ENCODE measurements at places on chromosomes 5 and 9.

GRCh38 chr5:177018341-177018740 is 4.2 kb upstream of the ZNF346 start:
- no peak for DNase-seq

DNA sequence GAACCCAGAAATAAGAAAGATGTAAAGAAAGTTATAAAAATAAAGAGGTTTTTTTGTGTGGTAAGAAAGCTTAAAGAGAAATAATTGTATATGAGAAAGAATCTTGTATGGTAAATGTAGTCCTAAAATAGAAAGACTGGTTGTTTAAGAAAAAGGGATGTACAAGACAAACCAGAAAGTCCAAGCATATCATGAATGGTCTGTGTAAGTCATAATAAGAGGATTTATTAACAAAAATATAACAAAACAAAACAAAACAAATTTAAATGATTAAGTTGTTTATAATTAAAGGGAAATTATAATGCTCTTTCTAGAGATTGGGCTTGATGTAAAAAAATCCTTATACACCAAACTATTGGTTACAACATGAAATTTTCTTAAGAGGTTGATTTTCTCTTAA is 590.4 kb upstream of the PTGER4 start:
- no peak for DNase-seq

GRCh38 chr5:76483433-76483832 is 80.3 kb downstream of the IQGAP2 start:
- no peak for DNase-seq

- no peak for DNase-seq
Observed at GRCh38 chr9:75992482-75993206, 102.2 kb downstream of the PCSK5 start.
